Stimulated activated naive CD4-positive, alpha-beta T cell (primary cell): ENCODE measurements at places on chromosomes 2 and 18.

GRCh38 chr2:191578031-191578430 lies 99.9 kb upstream of the NABP1 start:
- DNase-seq: no peak

GRCh38 chr2:228629251-228629650 lies 447.8 kb upstream of the SPHKAP start:
- no peak for DNase-seq

GRCh38 chr2:185108588-185108987 lies 510.3 kb downstream of the ZNF804A start:
- DNase-seq: no peak

DNA sequence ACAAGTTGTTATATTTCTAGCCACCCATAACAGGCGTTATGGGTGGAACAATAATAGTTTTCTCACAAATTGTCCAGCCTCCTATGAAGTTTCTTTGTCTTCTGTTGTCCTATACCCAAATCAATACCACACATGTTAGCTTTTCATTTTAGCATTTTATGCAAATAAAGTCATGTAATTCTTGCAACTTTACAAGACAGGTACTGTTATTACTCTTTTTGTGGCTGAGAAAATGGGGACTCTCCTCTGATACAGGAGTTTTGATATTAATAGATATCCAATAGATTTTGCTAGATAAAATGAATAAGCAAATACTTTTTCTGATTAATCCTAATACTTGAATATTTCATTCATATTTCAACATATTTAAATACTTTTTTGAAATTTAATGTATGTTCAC lies 151.0 kb downstream of the PMAIP1 start:
- DNase-seq: no peak

DNA sequence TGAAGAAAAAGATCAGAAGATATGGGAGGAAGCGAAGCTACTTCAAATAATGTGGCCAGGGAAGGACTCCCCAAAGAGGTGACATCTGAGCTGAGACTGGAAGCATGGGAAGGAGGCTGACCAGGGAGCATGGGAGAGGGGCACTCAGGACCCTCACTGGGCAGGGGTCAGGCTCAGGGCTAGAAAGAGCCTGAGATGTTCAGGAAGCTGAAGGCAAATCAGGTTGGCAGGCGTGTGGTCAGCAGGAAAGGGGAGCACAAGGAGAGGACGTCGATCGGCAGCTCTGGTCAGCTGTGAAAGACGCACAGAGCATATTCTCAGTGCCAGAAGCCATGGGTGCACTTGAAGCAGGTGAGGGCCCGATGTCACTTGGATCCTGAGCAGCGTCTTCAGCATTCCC lies 38.2 kb upstream of the KLHL29 start:
- DNase-seq: no peak

DNA sequence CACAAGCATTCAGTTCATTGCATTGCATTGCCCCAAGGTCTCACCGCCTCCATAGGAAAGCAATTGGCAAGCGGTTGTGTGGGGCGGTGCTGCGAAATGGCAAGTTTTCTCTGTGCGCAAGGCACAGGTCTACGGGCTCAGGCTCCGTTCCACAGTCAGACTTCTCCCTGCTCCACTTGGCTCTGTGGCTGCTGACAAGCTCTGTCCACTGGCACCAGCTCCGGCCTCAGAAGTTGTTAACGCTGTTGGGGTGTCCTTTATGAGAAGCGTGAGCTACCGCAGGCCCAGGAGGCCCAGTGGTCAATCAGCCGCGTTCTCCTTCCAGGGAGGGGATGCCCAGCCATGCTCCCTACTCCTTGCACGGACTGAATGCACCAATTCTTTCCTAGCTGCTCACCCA lies 87.0 kb upstream of the GATA6 start:
- DNase-seq: no peak

DNA sequence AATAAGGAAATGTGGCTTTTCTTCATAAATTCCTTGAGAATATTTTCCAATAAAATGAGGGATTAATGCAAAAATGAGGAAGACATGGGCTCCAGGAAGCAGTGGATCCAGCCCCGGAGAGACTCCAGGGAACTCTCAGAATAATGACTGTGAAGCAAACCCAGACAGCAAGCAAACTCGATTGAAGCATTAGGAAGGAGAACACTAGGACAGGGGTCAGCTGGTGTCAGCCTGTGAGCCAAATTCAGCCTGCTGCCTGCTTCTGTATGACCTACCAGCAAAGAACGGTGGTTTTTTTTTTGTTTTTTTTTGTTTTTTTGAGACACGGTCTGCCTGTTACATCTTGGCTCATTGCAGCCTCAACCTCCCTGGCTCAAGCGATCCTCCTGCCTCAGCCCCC lies 274.3 kb upstream of the FBXO11 start:
- no peak for DNase-seq

DNA sequence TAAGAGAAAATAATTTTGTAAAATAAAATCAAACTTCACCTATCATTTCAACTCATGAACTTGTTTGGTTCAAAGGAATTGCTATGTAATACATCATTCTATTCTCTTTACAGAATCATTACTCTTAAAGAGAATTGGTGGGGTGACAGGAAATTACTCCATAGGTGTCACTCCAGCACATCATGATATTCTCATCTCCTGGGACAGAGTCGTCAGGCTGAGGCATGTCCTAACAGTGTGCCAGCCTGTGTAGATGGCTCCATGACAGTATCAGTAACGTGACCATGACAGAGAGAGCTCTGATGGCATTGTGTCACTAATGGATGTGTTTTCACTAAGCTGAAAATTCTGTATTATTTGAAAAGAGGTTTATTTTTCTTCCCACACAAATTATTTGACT lies 13.9 kb downstream of the SPATS2L start:
- DNase-seq: no peak

- no peak for DNase-seq
These were observed 36.0 kb downstream of the FARP2 start for GRCh38 chr2:241391892-241392665.

- DNase-seq: no peak
These were observed 150.8 kb downstream of the PXDN start for GRCh38 chr2:1593371-1594122.

- DNase-seq: no peak
These were observed 55.1 kb upstream of the SIX3 start for GRCh38 chr2:44886414-44886813.

DNA sequence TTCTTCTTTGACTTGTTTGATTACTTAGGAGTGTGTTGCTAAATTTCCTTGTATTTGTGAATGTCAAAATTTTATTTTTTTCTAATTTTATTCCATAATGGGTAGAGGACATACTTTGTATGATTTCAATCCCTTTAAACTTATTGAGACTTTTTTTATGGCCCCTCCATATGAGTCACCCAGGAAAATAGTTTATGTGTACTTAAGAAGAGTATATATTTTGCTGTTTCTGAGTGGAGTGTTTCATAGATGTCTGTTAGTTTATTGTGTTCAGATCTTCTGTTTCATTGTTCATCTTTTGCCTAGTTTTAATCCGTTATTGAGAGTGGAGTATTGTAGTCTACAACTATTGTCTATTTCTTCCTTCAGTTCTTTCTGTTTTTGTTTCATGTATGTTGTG lies 81.9 kb downstream of the EPB41L5 start:
- DNase-seq: no peak
